Activated T-helper 1 cell treated with anti-CD3 and anti-CD28 coated beads, Interleukin-12 subunit alpha, Interleukin-12 subunit beta, Interleukin-2, Interleukin-4 antibody, amounts not matched to agents 30 ng/mL and 10 ng/mL and 1 ng/mL, durations not matched to agents 14 hours and 24 hours and 36 hours (primary cell): ENCODE measurements at places on chromosomes 7 and 10.

DNA sequence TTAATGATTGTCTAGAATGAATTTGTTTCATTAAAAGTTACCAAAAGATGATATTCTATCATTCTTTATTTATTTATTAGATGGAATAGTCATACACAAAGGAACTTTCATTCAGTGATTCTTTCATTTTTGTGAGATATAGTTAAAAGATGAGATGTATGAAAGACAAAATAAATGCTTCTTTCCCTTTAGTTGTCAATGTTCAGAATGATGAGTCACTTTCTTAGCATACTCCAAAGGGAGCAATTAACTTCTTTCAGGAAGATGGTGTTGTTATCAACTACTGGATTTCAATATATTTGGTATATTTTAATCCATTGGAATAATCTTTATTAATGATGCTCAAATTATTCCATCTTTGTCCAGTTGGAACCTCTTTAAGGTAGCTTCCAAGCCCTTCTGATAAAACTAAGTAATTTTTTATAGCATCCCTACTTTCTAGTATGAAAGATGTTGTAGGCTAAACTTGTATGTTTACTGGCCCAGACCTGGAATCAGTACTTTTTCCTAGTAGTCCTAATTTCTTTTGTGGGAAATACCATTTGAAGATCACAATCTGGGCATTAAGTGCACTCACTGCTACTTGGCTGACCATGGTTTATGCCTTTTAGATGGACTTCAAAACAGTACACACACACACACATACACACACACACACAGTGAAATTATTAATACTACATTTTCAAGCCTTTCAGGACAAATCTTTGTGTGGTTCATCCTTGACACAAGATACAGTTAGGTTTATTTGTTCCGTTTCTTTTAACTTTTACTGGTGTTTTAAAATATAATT is 2.5 kb downstream of the GIMAP7 start:
- no peak for DNase-seq

DNA sequence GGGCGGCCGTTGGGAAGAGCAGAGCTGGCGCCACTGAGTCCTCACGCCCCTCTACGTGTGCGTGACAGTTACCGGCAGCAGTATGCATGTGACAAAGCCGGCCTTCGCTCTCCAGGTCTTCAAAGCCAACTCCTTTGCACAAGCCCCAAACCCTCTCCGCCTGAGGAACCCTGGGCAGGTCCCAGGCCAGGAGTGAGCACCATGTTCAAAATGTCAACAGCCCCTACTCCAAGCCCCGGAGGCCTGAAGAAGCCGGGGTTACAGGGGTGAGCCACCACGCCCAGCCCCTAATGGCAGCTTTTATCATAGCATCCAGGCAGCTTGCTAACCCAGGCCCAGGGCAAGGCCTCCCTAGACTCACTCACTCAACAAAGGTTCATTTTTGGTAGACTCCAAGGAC is 70.8 kb downstream of the OAT start:
- no peak for DNase-seq

DNA sequence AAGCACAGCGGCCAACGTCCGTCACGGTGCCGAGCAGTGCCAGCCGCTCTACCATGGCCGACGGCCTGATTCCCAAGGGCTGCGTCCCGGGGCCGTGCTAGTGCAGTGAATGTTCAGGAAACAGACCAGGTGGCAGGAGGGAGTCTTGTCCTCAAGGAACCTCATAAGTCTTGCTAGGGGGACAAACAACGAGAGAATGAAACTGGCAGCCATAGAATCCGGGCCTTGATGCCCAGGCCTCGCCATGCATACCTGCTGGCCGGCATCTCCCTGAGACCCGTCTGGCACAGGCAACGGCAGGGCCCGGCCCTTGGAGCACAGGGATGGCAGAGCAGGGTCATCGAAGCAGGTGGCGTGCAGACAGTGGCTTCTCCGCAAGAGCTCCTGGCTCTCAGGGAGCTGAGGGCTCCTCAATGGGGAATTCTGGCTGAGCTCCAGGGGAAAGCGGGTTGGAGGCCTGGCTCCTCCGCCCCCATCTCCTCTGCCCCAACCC is 58.8 kb downstream of the DIP2C start:
- DNase-seq = no peak

DNA sequence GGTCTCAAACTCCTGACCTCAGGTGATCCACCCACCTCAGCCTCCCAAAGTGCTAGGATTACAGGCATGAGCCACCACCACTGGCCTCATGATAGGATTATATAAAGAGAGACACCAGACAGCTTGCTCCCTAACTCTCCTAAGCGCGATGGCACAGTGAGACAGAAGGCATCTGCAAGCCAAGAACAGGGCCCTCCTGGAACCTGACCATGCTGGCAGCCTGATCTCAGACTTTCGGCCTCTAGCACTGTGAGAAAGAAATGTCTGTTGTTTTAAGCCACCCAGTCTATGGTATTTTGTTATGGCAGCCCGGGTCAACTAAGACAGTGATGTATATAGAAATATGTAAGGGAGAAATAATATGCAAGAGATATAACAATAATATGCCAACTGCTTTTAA is 51.2 kb downstream of the SRPK2 start:
- no peak for DNase-seq

- no peak for DNase-seq
Measured at GRCh38 chr10:124206616-124207015, 113.2 kb upstream of the CHST15 start.

- no peak for DNase-seq
Measured at GRCh38 chr10:13457958-13458686, 70.7 kb downstream of the BEND7 start.

DNA sequence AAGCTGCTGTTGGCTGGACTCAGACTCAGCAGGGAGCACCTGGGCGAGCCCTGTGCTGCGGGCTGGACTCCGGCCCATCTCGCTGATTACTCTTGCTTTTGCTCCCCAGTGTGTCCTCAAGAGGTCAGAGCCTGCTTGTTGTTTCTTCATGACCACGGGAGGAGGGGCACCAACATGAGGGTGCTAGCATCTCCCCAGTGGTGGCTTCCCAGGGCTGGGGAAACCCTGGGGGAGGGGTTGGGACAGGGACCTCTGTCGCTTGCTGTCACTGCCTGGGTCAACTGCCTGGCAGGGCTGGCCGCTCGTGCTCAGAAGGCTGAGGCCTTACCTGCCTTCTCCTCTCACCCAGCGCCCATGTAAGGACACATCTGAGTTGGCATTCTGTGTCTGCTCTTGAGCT is 152.3 kb upstream of the SHH start:
- DNase-seq = no peak

DNA sequence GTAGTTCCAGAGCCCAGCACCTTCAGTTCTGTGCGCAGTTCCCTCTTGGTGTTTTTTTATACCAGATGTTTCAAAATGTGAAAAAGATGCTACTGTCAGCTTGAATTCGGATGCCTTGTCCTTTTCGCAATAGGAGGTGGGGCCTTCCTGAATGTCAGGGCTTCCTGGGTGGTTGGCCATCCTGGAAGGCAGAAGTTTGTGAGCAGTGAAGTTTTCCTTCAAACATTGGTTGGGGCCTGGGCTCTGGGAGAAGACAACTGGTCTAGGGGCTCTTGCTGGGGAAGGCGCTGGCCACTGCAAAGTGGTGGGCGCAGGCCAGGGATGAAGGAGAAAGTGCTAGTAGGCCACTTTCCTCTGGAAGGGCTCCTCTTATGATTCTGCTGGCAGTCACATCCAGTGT is 56.8 kb upstream of the JAZF1 start:
- DNase-seq = no peak

- no peak for DNase-seq
Measured at GRCh38 chr7:26166684-26167266, 14.8 kb downstream of the NFE2L3 start.

GRCh38 chr7:156095908-156096539 is 283.8 kb upstream of the SHH start:
- DNase-seq = no peak

GRCh38 chr10:48494073-48494472 is 110.8 kb downstream of the ARHGAP22 start:
- DNase-seq = no peak

- DNase-seq = peak; percentile 21
Measured at GRCh38 chr10:110993024-110993693, 73.8 kb downstream of the SHOC2 start.
